ENCODE measurements at places on chromosomes 6 and 20. TPM values are rescaled to one million over a fixed set of nuclear protein-coding genes. Genes with fewer than 3 reads are reported as not detected.

Gene TBX18
- total RNA-seq: 0.52 TPM

Gene RAB44
- 0.26 TPM for total RNA-seq

Gene ZSCAN16
- total RNA-seq: 1.3 TPM

Gene ADAT2
- 7.8 TPM for total RNA-seq

Gene C20orf202
- total RNA-seq: not detected

Gene EHMT2
- total RNA-seq: 87.7 TPM

Gene FILIP1
- 6.5 TPM for total RNA-seq

Gene SMOC2
- 22.7 TPM for total RNA-seq

Gene SASH1
- 21.0 TPM for total RNA-seq

Gene OR12D3
- not detected for total RNA-seq

Gene GHRH
- total RNA-seq: not detected

Gene HTR1E
- not detected for total RNA-seq

Gene FYN
- 83.1 TPM for total RNA-seq

Gene GJA10
- not detected for total RNA-seq

Gene GSTA2
- 73.7 TPM for total RNA-seq

Gene RAMACL
- 0.99 TPM for total RNA-seq

Gene SNRPB2
- 9.9 TPM for total RNA-seq

Gene HEY2
- total RNA-seq: 2.6 TPM

Gene SCRT2
- total RNA-seq: not detected

Gene MEI4
- total RNA-seq: 3.3 TPM

Gene PRND
- total RNA-seq: not detected

Gene CCR6
- total RNA-seq: not detected

Gene ESR1
- total RNA-seq: 0.52 TPM

Gene NKAPL
- not detected for total RNA-seq

Gene ELMO2
- 35.0 TPM for total RNA-seq

Gene FOXA2
- 42.5 TPM for total RNA-seq

All from body of pancreas (tissue), 4 donors.